ENCODE measurements at places on chromosomes 6 and 20.

DNA sequence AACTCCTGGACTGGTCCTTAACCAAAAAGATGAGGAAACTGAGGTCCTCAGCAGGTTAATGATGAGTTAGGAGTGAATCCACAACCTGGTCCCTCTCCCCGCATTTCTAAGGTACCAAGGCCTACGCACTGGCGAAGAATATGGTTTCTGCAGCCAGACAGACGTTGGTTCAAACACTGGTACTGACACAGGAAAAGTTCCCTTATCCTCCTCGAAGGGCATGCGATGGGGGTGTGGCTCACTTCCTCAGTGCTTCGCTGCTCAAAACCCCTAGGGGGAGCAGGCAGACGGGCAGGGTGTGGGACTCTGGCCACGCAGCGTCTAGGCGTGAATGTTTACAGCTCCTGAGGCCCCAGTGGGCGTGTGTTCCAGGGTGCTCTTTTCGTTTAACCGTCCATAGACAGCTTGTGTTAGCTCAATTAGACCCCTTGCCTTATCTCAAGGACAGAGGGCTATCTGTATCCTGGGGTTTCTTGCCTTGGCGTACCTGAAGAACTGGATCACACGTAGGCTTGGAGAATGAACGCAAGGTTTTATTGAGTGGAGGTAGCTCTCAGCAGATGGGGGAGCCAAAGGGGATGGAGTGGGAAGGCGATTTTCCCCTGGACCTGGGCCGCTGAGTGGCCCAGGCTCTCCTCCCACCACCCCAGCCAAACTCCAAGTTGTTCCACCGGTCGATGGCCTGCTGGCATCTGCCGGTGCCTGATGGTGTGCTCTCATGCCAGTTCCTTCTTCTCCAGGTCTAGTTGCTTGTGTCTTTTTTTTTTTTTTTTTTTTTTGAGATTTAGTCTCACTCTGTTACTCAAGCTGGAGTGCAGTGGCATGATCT, 31.8 kb upstream of the PTPN1 start:
- peak; percentile 92 for DNase-seq

GRCh38 chr6:152142105-152142504, 334.6 kb downstream of the ESR1 start:
- no peak for DNase-seq

GRCh38 chr20:49914310-49915117, 815 bp downstream of the SPATA2 start:
- peak; percentile 26 for DNase-seq

DNA sequence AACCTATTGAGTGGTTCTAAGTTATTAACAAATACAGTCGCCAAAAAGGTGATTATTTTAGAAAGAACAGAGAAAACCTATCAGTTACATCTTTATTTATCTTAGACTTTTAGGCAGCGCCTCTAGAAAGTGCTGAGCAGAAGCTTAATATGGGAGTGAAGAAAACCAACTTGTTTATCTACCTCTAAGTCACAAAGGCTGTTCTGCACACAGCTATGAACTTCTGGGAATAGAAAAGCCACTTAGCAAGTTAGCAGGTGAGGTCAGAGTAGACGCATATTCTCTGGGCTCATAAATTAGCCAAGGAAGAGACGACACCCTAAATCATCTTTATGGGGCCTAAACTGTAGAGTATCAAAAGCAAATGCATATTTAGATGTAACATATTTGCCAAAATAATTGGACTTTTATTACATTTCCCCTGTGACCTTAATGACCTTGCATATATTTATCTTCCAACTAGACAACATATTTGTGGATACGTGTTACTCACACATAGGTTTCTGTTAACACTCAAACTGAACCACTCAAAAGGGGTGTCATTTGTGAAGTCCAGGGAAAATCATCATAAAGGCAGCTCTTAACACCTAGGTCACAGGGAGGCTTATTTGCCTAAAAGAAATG, 267.1 kb downstream of the ADGB start:
- no peak for DNase-seq

DNA sequence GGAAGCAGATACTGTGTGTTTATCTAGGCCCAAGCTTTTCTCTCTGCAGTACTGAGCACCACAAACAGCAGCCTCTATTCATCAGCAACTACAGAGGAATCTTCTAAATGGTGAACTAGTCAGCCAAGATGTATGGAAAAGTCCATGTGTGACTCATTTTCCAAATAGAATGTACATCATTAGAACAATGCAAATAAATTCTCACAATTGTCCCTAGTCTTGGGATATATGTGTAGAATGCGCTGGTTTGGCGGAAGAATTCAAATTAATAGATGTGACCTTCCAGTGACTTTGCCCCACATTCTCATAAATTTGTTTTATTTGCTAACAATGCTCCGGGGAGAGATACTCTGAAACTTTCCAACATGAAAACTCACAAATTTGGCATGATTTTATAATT, 436.2 kb downstream of the CBLN4 start:
- DNase-seq, result no peak

DNA sequence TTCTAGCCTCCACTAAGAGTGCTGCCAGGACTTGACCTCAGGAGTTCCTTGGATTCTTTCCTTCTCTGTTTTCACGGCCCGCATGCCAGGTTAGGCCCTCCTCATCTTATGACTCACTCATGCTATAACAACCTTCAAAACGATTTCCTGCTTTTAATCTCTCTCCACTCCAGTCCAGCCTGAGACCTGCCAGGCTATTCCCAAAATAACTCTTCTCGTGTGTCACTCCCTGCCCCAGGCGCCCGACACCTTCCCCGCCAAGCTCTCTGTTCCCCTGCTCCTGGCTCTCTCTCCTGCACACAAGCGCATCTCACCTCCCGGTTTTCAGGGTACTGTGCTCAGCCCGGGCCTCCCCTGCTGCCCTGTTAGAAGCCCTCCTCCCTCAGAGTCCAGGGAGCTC, 64.1 kb upstream of the RPS6KA2 start:
- no peak for DNase-seq

- DNase-seq, result no peak
Measured at GRCh38 chr20:12775041-12775440, 233.7 kb upstream of the SPTLC3 start.

DNA sequence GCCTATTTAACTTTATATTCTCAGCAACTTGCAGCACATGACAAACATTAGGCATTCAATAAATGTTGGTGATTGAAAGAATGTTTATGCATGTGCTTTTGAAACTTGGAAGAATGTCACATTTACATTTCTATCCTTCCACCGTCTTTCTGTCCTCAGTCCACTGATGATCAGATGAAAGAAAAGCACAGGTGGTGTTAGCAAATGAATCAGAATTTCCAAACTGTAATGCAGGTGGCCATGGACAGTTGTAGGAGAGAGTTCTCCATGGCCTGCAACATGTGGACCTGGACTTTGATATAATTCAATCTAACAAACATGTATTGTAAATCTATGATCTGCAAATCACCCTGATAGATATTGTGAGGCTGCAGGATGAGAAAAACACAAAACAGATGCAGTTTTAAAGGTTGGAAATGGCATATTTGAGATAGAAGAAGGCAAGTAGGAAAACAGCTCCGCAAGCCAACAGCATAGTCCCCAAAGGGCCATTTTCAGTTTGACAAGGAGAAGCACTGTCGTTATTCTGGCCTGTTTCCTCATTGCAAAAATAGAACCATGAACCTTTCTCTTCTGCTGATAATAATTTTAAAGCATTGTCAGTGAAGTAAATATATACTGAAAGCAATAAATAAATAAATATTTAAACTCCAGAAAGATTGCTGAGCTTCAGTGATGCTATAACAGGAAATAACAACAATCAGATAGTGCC, 119.4 kb downstream of the AIG1 start:
- DNase-seq, result no peak

GRCh38 chr6:157063176-157063905, 260.0 kb downstream of the TMEM242 start:
- no peak for DNase-seq

DNA sequence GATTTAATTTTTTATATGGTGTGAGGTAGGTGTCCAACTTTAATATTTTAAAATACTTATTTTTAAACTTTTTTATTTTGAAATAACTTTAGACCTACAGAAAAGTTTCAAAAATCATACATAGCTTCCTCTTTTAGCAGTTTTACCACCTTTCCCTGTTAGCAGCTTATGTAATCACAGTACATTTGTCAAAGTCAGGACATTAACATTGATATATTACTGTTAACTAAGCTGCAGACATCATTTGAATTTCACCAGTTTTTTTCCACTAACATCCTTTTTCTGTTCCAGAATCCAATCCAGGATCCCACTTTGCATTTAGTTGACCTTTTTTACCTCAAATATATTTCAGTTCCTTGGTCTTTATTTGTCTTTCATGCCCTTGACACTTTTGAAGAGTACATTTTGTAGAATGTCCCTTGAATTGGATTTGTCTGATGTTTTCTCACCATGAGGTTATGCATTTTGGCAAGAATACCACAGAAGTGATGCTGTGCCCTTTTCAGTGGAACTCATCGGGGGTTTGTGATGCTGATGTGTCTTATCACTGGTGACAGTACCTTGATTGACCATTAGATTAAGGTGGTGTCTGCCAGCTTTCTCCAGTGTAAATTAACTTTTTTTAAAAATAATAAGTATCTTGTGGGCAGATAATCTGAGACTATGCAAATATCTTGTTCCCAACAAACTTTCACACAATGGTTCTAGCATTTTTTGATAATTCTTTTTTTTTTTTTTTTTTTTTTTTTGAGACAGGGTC, 33.4 kb downstream of the TTLL9 start:
- DNase-seq, result no peak

GRCh38 chr20:25218492-25218891, 23.0 kb downstream of the ENTPD6 start:
- no peak for DNase-seq

DNA sequence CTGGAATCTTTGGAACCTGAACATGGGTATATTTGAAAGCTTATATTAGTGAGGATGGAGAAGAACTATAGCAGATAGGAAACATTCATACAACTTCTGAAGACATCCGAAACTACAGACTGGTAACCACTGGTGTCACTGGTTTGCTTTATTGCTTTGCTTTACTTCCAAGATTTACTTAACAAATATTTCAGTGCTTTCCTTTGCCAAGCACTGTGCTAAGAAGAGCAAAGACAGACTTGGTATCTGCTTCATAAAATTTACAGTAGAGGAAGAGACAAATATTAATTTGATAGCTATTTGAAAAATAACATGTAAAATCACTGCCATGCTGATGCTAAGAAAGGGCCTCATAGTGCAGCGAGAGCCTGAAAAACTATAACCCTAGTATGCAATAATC, 1.8 kb downstream of the TPD52L1 start:
- no peak for DNase-seq

GRCh38 chr6:29014729-29015608, 9.9 kb upstream of the ZNF311 start:
- peak; percentile 77 for DNase-seq

DNA sequence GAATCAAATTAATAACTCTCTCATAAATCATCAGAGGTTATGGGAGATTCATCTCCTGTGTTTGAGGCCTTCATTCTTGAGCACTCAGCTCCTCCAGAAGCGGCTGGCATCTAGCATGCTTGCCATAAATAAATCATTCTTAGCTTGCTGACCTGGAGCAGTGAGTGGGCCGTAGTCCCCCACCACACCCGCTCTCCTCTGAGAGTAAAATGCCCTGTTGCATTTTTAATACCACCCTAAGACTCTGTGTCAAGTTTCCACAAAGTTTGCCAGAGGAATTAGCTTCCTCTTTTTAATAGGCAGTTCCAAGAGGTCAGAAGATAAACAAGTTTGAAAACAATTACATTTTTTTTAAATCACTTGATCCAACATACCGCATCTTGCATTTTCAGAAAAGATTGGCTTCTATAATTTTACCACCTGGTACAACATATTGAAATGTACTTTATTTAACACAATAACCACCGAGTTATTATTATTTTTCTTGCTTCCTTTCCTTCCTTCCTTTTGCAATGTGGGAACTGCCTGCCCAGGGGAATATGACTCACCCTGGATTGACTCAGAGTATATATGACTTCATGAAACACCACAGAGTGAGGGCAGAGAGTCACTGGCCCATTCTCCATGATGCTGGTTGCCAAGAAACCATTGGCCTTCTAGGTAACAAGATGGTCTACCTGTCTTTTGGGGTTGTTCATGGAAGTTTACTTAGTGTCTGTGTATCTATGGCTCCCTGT, 29.4 kb upstream of the CLIC5 start:
- no peak for DNase-seq

DNA sequence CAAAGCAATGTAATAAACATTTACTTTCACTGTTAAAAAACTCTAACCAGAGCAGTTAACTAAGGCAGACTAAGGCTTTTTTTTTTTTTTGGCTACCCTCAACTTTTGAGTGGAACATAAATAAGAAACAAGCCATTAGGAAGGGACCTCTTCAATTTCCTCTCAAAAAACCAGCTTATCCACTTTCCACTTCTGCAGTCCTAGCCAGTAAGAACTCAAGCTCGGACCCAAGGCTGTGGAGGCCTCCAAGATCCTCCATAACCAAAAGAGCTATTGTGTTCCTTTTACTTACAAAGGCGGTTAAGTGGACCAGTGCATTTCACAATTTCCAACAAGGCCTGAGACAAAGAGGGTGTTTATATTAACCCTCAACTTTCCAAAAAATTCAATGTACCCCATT, 5.3 kb downstream of the KCNK5 start:
- DNase-seq, result no peak

GRCh38 chr20:33653218-33653899, 8.8 kb upstream of the C20orf144 start:
- DNase-seq, result peak; percentile 84
